Stimulated activated CD8-positive, alpha-beta memory T cell treated with anti-CD3 and anti-CD28 coated beads, Interleukin-7, amount 100 ng/mL, for 4 hours (primary cell): ENCODE measurements at places on chromosomes 6 and 20.

DNA sequence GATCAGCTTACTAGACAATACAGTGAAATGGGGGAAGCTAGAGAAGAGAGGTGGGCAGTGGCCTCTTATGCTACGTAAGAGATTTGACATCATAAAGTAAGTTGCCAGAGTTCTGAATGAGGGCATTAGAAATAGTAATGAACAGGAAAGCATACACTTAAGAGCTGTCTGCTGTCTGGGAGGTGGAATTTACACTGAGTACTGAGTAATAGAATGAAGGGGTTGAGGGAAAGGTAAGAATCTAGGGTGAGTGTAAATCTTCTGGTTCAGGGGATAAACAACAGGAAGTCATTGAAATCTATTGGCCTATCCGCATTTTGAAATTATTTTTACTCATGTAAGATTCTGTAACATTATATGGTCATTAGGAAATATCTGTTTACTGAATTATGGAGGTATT is 35.8 kb downstream of the HLA-DMB start:
- no peak for DNase-seq

DNA sequence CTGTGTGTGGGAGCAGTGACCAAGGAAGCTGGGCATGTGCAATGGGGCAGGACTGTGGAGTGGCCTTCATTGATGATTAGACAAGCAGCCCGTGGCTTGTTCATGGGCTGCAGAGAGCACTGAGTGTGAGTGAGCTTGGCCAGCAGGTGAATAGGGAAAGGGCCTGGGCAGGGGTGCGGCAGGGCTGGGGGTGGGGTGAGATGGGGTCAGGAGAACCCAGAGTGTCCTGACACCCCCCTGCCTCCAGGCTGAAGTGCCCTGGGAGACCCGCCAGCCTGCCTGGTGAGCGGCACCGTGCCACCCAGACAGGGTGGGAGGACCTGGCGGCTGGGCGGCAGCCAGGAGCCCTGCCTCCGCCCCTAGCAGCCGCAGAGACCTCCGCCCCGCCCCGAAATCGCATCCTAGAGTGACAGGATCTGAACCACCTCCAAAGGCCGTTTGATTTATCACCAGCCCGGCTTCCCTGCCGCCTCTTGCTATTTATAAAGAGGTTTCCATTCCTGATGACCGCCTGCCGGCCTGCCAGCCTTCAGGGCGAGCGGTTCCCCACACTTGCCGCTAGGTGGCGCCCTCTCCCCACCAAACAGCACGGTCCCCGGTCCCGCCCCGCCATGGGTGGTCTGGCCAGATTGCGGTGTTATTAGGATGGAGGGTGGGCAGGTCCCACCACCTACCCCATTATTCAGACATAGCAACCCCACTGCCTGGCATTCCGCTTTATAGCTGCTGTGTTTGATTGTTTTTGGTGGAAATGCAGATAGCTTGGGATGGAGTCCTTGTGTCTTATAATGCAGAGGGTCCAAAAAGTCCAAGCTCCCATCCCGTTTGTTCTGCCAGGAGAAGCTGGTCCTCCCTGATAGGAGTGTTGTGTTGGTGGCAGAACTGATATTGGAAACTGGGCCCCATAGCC is 3.5 kb downstream of the MYLK2 start:
- DNase-seq, result peak; percentile 57

DNA sequence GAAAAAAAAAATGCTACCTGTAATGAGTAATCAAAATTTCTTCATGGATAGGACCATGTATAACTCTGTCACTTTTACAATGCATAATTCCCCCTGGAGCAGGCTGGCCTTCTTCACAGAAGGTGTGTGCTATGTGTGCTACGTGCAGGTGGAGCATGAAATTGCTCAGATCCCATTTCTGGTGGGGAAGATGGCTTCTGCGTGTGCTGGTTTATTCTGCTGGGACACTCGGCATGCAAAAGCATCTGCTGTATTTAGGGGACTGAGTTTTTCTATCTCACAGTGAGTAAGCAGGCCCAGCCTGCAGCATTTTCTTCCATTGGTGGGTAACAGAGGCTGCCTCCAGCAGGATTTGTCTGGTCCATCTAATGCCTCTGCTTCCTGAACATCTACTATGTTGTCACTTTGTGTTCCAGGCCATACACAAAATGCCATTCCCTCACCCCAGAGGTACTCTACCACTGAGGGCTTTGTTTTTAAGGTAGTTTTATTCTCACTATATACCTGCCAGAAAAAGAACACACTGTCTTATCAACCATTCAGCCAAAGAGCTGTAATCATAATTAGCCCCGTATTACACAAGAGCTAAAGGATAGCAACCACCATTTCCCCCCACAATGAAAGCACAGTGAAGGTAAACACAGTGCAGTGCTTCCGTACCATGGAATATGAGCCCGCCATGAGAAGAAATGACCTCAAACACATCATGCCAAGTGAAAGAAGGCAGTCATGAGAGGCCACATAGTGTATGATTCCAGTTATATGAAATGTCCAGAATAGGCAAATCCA is 62.4 kb downstream of the SYNDIG1 start:
- DNase-seq, result no peak

- DNase-seq, result no peak
Observed at GRCh38 chr6:108714766-108715414, 133.3 kb upstream of the ARMC2 start.

GRCh38 chr6:11484441-11484840 is 53.1 kb upstream of the TMEM170B start:
- no peak for DNase-seq

GRCh38 chr6:122788663-122789181 is 336 bp upstream of the SMPDL3A start:
- DNase-seq, result no peak

GRCh38 chr6:45576648-45577624 is 199.2 kb upstream of the SUPT3H start:
- no peak for DNase-seq

DNA sequence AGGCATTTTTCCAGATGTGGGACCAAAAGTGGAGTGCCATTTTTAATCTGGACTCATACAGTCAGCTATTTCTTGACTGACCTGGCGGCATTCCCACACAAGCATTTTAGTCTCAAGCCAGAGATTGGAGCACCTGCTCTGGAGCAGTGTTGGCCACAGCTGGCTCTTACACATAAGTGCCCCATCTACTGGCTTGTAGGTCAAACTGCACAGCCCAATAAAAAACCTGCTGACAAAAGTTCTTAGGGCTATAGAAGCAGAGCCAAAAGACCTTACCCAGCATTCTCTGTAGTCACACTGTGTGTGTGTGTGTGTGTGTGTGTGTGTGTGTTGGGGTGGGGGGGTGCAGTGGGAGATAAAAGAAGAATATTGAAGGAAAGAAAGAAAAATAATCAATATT is 38.6 kb upstream of the SENP6 start:
- DNase-seq, result no peak

GRCh38 chr20:51419646-51420045 is 122.9 kb downstream of the NFATC2 start:
- no peak for DNase-seq

DNA sequence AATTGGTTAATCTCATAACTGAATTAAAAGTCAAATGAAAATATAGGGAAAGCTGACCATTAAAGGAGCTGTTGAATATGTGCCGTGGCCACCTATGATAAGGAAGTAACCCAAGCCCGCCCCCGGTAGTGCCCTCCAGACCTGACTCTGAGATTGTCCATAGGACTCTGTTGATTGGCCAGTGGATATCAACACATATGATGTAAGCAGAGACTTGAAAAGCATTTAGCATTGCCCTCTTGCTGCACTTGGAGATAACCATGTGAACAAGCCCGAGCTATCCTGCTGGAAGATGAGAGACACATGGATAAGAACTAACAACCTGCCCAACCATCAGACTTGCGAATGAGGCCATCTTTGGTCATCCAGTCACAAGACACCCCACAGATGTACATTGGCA is 83.2 kb downstream of the LINC00237 start:
- DNase-seq, result no peak

- no peak for DNase-seq
Observed at GRCh38 chr6:163671355-163671754, 256.8 kb downstream of the QKI start.

DNA sequence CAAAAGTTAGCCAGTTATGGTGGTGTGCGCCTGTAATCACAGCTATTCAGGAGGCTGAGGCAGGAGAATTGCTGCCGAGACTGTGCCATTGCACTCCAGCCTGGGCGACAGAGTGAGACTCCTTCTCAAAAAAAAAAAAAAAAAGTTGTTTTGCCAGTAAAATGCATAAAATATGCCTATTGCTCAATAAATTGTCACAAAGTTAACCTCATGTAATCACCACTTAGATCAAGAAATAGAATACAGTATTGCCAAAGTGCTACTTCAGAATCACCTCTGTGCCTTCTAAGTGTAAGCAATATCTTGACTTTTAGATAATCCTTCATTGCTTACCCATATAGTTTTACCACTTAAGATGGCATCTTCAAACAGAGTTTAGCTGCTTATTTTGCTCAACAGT is 80.7 kb downstream of the TRMT11 start:
- DNase-seq, result no peak

DNA sequence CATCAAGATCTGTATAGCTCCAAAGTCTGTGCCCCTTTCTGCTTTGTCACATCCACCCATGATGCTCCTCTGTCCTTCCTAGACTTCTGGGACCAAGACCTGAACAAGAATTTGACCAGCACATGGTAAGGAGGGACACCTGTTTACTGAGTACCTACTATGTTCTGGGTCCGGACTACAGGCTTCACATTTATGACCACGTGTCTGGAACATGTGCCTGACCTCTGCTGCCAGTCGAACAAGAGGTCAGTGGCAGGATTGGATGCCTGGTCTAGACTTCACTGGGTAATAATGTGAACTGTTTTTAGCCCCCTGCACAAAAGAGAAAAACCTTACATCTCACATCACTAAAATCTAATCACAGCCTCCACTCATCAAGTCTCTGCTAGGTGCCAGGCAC is 7.3 kb upstream of the PDYN start:
- no peak for DNase-seq

GRCh38 chr20:8658103-8658502 is 410.8 kb upstream of the PLCB4 start:
- DNase-seq, result no peak

DNA sequence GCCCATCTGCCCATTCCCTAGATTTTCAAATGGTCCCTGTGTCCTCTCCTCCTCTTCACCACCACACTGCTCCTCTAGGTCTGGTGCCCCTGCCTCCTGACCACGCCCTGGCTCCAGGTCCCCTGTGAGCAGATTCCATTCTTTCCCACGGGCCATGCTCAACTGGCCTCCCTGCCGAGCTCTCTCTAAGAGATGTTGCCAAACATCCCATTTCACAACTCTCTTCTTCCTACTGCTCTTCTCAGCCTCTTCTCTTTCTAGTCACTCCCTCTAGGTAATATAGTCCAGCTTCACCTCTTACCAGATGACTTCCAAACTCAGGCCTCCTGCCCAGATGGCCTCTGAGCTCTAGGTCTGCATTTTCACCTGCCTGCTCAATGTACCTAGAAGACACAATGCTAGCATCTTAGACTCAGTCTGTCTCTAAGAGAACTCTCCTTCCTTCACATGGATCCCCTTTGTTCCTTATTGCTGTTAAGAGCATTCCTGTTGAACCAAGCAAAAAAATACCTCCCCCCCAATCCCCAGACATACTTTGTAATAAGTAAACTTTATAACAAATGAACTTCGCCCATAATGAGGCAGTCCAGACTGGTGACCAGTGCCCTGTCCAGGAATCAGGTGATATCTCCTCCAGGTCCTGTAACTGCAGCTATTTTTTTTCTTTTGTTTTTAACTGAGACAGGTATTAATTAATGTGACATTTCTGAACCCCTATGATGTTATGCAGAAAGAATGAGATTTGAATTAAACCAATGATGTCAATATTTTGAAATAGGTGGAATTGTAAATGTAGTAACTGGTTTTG is 79.0 kb downstream of the LYRM4 start:
- DNase-seq, result no peak

DNA sequence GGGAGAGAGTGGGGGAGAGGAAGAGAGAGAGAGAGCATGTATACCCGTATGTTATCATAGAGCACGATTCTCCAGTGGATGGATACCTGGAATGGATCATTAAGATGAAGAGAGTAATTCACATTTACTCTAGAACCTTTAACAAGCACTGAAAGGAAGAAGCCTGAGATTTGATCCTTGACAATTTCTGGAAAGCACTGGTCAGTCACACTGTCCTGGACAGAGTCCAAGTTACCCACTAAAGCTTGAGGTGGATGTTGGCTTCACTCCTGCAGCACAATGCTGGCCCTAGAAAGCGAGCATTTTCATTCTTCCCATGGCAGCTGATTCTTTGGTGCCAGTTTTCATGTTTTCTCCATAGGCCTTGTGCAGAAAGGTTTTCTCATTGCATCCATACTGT is 25.6 kb downstream of the NFYA start:
- DNase-seq, result no peak

DNA sequence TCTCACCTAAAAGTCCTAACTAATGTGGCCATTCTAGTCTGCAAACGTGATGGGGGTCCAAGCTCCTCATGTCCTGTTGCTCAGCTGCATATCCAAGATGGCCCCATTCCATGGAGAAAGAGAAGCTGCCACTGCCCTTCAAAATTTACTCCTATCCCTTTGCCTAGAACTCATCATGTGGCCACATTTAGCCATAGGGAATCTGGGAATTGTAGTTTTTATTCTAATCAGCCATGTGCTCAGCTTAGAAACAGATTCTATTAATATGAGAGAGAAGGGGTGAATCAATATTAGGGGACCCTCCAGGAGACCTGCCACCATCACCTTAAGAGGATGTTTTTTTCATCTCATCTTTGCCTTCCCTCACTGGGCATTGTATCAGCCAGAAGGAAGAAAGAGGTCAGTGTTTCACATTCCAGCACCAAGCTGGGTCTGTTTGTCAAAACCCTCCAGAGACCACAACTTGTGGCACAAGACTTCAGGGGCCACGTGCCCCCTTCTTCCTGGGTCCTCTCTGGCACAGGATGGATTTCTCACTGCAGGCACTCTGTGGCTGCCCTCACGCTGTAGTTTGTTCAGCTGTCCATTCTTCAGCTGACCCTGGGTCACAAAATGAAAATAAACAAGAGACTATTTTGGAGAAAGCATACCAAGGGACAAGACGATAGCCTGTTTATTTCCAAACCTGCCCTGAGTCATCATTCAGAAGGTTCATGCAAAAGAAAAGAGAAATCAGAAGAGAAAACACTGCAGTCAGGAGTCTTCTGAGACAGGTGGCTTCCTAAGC is 172.0 kb downstream of the EYA2 start:
- DNase-seq, result no peak

DNA sequence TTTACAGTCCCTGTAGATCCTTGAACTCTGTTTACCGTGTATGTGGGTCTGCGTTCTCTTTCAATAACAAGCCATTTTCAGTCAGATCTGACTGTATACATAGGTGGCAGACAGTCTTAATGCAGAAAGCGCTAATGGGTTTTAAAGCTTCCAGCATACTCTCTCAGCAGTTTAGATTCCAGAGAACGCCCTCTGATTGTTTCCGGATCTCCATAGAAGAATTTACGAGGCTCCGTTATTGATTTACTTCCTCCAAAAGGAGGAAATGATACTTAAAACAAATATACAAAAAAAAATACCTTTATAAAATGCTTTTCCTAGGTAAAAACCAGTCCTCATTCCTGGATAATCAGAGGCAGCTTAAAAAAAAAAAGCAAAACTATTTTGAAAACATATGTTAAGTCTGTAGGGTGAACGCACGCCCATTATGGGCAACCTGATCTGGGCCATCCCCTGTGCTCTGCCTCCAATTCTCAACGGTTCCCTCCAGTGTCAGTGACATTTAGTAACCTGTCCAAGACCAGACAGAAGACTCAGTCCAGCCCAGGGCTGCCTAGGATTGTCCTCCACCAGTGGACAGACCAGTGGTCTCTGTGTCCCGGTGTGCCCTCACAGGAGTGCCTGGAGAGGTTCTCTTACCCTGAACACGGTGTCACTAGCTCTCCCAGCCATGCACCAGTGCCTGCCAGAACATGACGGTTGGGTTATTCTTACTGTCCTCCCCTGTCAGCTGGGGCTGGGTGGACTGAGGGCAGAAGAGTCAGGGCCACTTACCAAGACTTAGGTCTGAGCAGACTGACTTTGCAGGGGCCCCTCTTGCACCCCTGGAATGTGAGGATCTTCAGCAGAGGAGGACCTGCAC is 217.3 kb downstream of the ARID1B start:
- DNase-seq, result no peak
